ENCODE measurements at places on chromosomes 3 and 15.

DNA sequence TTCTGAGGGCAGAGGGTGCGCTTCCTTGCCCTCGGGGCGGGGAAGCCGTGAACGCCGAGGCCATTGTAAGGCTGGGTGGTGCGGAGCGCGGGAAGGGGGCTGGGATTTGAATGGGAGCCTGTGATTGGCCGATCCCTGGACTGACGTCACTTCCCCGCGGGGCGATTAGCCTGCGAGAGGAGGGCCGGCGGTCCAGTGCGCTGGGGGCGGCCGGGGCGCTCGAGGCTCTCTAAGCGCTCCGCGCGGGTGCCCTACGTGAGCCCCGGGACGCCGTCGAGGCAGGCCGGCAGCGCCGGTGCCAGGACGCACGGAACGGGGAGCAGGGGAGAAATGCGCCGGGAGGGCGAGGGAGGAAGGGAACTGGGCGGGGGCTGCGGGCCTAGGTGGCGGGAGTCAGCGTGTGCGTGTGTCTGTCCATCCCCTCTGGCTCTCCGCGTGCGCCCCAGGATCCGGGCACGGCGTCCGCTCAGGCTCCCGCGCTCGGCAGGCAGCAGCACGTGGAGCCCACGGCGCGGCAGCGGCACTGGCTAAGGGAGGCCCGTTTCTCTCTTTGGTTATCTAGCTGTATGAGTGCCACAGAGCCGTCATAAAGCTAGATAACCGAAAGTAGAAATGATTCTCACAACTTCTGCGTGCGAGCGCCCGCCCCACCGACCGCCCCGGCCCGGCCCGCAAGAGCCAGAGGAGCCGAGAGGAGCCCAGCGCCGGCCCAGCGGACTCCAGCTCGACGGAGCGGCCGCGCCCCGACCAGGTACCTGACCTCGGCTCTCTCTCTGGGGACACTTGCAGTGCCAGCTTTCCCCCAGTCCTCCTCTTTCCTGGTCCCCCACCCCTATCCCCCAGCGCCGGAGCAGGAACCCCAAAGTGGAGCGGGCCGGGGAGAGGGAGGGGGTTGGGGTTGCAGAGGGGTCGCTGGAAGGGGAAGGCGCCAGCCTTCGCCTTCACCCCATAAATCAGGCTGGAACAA, 33.1 kb upstream of the POLG start:
- peak; percentile 87 for DNase-seq

GRCh38 chr3:129038121-129038855, 22.3 kb upstream of the GP9 start:
- no peak for DNase-seq

DNA sequence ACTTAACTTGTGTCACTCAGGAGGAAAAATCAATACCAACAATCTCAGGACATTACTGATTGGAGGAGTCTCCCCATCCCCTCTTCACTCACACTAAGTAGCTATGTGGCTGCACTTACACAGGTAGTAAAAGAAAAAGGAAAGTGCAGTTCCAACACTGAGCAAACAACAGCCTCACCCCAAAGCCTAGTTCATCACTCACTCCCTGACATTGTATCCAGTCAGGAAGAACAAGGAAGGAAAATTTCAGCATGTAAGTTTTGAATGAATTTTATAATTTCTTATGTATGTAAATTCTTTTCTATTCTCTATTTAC, 273.4 kb downstream of the IGSF11 start:
- no peak for DNase-seq

- no peak for DNase-seq
Observed at GRCh38 chr15:81852411-81853149, 193.2 kb downstream of the MEX3B start.

DNA sequence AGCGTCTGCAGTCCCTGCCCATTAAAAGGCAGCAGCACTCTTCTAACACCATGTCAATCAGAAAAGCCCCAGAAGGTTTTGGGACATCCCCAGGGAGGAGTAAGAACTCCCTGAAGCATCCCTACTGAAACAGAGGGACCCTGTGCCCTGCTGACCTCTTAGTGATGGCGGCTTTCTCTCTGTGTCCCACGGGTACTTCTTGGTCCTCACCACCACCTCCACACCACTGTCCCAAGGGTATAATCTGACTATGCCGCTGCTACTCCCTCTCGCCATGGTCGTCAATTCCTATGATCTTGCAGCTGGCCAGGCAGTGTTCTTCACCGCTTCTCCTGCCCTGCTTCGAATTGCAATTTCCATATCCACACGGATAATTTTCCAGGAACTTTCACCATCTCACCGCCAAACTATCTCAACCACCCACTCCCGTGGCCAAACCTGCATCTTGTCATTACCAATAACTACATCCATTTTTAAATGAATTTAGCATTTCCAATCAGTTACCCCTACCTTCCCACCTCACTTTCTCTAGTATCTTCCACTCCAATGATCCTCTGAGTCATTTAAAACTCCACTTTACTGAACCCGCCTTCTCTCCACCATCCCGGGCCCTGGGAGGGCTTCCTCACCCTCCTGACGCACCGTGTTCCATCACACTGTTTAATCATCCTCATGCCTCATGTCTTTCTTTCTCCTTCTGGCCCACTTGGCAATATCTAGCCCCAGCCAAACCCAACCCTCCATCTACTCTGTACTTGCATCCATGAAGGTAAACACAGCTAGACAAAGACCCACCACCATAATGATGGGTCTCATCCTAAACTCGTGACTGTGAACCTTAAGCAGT, 23.7 kb downstream of the PRR23E start:
- DNase-seq: no peak

GRCh38 chr15:96053781-96054428, 276.6 kb upstream of the NR2F2 start:
- DNase-seq: no peak

- DNase-seq: no peak
Observed at GRCh38 chr3:4207672-4208071, 95.5 kb upstream of the SETMAR start.

DNA sequence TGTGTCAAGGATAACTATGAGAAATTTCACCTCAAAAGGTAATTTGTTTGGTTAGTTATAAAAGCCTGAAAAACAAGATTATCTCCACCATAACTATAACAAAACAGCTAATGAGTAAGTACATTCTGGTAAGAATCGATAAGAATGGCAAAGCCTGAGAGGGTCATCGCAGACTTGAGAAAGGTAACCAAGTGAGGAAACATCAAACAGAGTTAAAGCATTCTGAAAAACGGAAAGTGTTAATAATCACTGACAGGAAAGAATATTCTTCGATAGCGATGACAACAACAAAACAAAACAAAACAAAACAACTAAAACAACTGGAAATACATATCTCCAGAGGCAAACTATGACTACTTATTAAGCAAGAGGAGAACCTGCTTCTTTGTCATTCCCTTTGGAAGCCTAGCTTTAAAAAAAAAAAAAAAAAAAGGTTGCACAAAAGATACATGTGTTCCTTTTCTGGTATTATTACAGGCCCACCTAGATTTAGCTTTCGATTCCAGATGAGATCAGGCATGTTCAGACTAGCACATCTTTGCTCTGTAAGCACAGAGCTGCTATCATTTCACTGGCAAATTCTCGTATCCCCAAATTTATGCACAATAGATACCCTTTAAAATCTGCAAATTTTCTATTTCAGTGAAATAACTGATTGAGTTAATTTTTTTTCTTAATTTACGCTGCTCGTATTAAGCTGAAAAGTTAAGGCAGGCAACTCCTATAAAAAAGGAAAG, 155.6 kb downstream of the TIGIT start:
- no peak for DNase-seq

DNA sequence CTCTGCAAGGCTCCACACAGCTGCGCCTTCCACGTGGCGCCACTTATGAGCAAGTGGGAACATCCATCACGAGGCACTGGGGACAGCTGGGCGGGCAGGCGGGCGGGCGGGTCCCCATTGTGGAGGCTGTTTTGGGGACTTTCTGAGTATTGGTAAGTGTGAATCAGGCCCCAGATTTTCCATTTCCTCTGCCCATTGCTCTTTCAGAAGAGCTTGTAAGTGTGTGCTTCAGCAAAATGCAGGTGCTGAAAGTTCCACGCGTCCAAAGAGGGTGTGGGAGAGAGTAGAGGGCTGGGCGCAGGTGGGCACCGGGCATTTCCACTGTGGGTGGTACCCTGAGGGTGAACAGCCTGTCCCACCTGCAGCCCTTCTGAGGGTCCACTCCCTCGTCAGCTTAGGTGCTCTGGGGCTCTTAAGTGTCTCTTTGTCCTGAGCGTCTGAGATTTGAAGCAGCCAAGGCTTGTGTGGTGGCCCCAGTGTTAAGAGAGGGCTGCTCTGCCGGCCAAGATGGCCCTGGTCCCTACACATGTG, 177.1 kb downstream of the RPLP1 start:
- no peak for DNase-seq

DNA sequence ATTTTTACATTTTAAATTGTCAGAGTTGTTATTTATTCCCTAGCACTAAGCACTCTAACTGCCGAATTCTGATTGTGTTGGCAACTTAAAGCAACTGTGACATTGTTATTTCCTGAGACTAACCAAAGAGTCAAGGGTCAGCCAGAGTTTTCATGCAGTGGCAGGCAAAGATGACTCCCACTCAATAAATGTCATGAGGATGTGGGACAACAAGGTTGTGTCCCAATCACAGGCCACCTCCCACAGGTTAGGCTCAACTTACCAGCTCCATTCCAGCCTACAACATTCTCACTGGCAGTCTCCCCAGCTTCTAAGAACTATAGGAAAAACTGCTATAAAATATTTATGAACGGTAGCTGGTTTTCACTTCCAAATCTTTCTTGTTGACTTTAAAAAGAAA, 80.1 kb downstream of the RSL24D1 start:
- DNase-seq: no peak

Measured in WTC11 (cell line).